ENCODE measurements at places on chromosomes 2 and 18. TPM values are rescaled to one million over a fixed set of nuclear protein-coding genes. Genes with fewer than 3 reads are reported as not detected.

GRCh38 chr2:123747326-123747725 is 277.8 kb upstream of the CNTNAP5 start:
- DNase-seq, result no peak

DNA sequence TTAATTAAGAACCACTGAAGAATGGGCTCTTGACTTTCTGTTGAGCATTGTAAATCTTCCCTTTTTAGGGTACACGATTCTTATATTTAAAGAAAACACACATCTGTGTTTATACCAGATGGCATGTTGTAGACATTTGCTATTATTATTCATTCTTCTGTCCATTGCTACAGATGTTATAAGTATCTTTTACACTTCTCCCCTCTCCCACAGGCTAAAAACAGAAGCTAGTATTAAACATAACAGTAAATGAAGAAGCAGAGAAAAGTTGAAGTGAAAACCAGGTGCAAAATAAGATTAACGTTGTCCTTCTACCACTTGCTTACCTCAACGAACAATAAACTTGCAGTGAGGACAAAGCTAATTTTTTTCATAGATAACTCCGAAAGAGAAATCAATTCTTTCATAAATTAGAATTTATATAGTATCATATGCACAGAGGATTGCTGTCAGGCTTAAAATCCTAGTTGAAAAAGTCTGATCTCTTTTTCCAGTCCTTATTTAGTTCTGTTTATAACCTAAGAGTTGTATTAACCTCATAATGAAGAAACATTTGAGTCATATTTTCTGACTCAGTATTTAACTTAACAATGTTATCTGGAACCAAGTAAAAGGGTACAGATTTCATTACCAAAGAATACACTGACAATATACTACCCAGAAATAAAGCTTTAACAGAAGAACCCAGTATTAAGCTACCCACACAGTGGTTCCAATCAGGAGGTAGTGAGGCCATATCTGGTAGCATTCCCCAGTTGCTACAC is 16.4 kb upstream of the ZNF385B start:
- DNase-seq, result no peak

The TRABD2A gene
- 4.1 TPM for total RNA-seq

The MC2R gene
- total RNA-seq, result 0.60 TPM

The ZSWIM2 gene
- total RNA-seq, result not detected
